ENCODE measurements at places on chromosomes 2 and 18.

DNA sequence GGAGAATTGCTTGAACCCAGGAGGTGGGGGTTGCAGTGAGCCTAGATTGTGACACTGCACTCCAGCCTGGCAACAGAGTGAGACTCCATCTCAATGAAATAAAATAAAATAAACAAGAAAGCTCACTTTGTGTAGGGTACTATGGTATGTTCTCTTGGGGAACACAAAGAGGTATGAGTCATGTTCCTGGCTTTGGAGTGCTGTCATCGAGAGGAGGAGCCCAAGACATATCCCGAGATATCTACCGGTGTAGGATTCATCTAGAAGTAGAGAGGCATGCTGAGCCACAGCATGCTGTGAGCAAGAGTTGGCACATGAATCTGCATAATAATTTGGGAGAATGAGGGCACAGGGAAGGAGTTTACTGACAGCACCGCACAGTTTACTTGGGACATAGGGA lies 244.9 kb upstream of the EPHA4 start:
- no peak for DNase-seq

- no peak for DNase-seq
Measured at GRCh38 chr2:31388736-31389135, 25.8 kb downstream of the XDH start.

DNA sequence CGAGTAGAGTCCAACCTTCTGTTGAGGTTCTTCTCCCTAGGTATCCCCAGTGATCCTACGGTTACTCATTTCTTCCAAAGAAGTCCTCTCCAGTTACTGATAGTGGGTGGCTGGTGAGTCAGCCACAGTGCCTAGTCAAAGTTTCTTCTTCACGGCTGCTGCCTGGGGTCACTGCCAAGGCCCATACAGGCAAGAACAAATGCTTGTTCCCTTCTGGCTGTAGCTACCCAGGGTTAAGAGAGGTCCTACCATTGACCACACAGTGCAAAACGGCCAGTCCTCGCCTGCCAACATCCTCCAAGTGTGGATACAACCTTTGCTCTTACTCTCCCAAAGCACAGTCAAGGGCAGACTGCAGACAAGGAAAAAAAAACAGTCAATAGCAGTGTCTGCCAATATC lies 2.9 kb upstream of the PTPN4 start:
- DNase-seq, result no peak

GRCh38 chr2:210961249-210961648 lies 404.9 kb downstream of the CPS1 start:
- no peak for DNase-seq

GRCh38 chr18:27527856-27528255 lies 342.7 kb upstream of the CHST9 start:
- no peak for DNase-seq

DNA sequence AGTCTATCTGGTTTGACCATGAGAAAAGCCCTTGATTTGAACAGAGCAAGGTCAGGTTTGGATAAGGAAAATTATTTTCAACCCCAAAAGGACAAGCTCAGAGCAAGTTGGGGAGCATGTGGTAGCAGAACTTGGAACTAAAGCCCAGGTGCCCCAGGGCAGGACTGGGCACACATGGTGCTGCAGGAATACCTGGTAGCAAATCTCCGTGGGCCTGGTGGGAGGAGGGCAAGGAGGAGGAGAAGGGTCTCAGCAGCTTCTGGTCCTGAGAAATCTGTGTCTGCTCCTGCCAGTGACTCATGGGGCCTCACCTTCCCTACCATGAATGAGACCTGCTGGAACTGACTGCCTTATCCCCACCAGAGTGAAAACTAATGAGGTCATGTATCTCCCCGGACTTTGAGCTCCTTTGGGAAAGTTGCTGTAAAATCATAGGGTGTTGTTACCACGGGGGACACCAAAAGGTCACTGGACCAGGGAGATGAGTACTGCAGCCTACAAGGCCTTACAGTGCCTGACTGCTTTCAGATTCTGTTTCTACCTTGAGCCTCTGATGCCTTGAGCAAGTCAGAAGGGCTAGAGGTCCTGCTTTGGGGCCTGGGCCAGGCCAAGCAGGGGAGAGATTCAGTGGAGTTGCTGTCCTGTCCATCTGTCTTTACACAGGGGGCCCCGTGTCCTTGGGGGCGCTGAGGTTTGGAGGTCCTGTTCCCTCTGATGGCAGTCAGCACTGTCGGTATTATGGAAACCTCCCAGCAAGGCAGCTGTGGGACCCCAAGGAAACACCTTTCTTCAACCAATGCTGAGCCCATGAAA lies 304.0 kb downstream of the MYCN start:
- no peak for DNase-seq

- DNase-seq, result no peak
Measured at GRCh38 chr2:51505533-51505932, 473.6 kb upstream of the NRXN1 start.

DNA sequence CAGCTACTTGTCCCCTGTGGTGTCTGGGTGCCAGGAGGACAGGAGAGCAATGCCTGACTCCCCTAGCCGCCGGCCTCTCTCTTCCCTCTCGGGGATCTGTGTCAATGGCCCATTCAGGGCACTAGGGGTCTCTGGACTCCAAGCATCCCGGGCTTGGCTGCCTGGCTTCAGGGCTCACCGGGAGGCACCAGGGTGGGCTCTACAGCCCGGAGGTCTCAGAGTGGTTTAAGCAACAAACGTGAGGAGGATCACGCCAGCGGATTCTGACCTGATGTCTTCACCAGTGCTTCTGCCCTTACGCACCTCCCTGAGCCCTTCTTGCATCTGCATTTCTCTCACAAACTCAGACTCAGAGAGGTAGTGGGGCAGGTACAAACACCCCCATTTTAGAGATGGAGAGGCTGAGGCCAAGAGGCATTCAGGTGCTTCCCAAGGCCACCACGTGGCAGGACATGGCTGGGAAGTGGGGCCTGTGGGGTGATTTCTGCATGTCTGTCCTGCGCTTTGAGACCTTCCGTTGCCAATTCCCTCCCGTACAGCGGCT lies 243.0 kb downstream of the CELF4 start:
- DNase-seq, result no peak

GRCh38 chr18:46337271-46337670 lies 233.1 kb downstream of the HAUS1 start:
- DNase-seq, result no peak

GRCh38 chr2:219060821-219061791 lies at the start of gene IHH:
Gene IHH (minus strand): TSS chr2:219060921. CDS start chr2:219060467, 454 bp downstream.
- no peak for DNase-seq

- no peak for DNase-seq
Measured at GRCh38 chr2:99504844-99505584, 15.2 kb upstream of the REV1 start.

DNA sequence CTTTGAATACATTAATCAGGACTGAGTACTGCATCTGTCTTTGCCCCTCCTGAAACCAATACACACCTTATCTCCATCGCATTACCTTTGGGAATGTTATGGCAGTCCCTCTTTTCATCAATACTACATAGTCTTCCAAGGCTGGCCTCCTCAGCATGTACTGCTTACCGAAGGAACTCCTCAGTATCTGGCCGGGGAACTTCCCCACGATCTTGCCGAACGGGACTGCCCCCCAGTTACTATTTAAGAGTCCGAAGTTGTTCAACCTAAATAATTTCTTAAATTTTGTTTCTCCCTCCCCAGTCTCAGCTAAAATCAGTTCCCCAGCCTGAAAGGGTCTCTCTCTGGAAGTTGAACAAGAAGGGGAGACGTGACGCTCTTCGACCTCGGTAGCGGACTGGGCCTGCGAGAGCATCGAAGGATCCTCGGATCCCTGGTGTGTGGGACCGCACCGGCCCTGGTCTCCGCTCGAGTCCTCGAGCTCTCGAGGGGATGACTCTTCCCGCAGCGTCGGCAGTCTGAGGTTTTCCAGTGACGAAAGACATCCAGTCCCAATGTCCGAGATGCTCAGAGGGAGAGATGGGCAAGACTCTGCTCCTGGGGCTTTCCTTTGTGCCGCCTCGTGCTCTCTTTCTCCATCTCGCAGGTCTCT lies 489 bp downstream of the TRMT61B start:
- DNase-seq, result no peak

DNA sequence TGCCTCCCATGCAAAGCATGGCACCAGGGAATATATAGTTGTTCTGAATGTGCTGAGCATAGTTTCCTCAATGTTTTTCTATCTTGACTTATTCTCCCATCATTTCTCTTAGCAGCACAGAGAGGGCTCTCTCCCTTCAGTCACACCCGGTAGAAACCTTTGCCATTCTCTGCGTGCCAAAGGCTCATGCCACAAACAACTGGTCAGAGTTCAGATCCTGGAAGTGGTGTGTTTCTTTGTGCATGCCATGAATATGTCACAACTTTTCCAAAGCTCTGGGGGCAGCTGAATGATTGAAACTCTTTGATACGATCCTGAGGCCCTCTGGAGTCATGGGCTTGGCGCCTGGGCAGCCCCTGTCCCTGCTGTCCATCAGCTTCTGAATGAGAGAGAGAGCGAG lies 28.0 kb upstream of the EDAR start:
- no peak for DNase-seq

GRCh38 chr2:220783671-220784070 lies 788.4 kb downstream of the EPHA4 start:
- no peak for DNase-seq

DNA sequence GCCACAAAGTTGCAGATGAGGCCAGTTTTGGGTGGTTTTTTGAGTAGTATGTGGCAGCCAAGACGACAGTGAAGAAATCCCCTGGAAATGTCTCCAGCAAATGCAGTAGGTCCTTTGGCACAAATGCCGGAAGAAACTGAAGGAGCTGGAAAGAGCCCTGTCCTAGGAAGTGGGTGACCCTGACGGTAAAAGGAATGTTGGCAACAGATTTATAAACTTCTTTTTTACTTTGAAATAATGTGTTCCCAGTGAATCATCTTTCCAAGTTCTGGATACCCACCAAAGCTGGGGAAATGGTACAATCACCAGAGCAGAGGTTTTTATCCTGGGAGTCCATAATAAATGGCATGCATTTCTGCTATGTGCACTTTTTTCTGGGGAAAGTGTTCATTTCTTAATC lies 112.9 kb downstream of the CSRNP3 start:
- DNase-seq, result no peak

DNA sequence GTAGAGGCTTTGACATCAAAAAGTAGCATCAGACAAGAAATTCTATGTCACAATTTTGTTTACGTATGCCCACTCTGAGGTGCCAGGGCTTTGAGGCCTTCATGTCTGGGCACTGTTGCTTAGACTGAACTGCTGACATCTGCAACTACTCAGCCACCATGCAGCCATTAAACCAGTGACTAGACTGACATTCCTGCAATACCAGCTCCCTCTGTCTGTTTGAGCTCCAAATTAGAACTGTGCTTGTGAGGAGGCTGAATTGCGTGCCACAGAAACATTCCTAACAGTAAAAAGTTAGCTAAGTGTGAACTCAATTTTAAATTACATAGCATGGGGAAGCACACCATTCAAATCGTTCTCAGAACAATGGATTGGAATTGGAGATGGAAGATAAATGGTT lies 163.2 kb downstream of the INSIG2 start:
- DNase-seq, result no peak

DNA sequence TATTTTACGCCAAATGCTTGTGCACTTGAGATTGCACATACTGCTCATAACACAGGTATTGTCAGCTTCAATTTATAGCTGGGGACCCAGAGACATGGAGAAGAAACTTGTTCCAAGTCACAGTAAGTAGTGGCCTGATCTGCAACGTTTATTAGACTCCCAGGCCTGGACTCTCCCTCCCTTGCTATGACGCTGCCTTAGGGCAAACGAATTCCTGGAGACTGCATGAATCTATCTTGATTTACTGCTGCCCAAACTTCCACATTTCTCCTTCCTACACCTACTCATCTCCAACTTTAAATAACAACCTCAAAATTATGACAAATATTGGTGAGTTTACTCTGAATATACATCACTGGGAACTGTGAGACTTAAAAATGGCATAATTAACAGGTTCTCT lies 145.1 kb upstream of the CCDC195 start:
- no peak for DNase-seq

DNA sequence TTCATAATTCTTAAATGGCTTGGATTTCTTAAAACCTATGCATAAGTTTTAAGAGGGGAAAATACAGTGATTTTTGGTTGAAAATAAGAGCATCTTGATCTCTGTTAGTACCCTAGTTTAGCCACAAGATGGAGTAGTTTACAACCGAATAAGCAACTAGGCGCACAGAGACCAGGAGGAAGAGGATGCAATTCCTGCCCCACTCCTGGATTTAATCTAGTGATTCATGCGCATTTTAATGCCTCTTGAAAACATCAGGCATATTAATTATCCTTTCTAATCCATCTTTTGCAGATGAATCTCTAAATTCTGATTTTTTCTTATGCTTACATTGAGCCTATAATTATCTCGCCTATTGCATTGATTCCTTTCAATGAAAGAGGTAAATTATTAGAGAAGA lies 76.7 kb downstream of the MRPS9 start:
- no peak for DNase-seq

DNA sequence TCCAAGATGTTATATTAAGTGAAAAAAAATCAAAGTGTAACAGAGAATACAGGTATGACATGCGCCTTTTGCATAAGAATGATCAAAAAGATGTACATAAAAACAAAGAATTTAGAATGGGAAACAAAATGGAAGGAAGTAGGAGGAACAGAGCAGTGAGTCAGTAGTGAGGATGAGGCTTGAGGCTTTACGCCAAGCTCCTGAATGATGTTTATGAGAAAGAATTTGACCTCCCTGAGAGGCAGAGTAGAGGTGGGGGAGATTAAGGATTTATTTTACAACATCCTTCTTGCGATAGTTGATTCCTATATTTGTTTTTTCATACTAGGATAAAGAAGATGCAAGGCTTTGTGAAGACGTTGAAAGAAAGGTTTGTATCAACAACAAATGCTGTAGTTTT lies 81.4 kb downstream of the DCDC2C start:
- no peak for DNase-seq

- DNase-seq, result no peak
Measured at GRCh38 chr2:10839813-10840212, 27.2 kb upstream of the PDIA6 start.

DNA sequence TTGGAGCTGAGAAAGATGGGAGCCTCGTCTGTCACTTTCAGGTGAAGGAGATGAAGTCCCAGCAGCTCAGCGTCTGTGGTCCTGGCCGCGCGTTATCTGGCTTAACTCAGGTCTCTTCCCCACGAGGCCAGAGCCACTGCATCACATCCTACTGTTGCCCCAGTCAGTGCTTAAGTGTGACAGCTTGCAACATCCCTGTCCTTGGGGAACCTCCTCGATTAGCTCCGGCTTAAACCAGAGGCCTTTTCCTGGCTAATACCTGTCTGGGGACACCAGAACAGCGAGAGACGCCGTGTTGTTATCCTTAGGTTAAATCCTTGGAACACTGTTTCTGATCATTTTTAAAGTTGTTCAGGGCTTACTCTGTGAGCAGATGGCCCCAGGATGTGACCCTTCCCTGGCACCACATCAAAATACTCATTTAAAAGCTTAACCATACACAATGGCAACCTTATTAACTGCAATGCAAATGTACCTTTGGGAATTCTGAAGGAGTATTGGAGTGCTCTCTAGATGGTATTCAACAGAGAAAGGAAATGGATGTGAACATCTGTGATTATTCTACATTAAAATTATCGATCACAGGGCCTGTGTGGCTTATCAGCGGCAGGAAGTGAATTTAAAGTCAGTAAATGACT lies 61.2 kb upstream of the SPP2 start:
- no peak for DNase-seq

- no peak for DNase-seq
Measured at GRCh38 chr2:220521551-220521950, 894.1 kb downstream of the SLC4A3 start.

- no peak for DNase-seq
Measured at GRCh38 chr18:79458131-79458838, 62.6 kb downstream of the NFATC1 start.

All from activated T-helper 1 cell treated with anti-CD3 and anti-CD28 coated beads, Interleukin-2, amount 50 U/mL, for 16 hours (primary cell).